Stimulated activated CD8-positive, alpha-beta memory T cell treated with anti-CD3 and anti-CD28 coated beads, Interleukin-12 subunit alpha, Interleukin-12 subunit beta, amount 100 ng/mL, for 1 hour (primary cell): ENCODE measurements at places on chromosomes 3 and 15.

DNA sequence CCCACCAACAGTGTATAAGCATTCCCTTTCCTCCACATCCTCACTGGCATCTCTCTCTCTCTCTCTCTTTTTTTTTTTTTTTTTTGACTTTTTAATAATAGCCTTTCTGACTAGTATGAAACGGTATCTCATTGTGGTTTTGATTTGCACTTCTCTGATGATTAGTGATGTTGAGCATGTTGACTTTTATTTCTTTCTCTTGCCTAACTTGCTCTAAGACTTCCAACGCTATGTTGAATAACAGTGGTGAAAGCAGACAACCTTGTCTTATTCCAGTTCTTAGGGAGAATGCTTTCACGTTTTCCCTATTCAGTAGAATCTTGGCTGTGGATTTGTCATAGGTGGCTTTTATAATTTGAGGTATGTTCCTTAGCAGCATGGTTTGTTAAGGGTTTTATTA is 249.4 kb upstream of the MDFIC2 start:
- no peak for DNase-seq

DNA sequence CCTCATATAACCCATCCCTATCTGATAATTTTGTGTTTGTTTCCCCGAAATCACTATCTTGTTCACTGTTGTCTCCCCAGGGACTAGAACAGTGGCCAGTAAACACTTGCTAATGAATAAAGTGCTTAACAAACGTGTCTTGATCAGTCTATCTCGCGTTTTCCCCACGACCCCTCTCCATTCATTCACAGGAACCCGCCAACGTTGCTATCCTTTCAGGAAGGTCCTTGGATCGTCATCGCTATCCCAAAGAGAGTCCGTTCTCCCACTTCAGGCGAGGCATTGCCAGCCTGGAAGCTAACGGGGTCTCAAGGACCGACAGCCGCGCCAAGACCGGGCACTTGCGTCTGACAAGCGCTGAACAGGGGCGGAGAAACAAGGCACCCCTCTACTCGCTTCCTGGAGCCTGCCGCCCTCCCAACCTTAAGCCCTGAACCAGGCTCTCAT is 344 bp downstream of the LINS1 start:
- DNase-seq, result no peak

- DNase-seq, result no peak
Observed at GRCh38 chr3:144521131-144521530, 549.5 kb downstream of the DIPK2A start.

- no peak for DNase-seq
Observed at GRCh38 chr15:98648654-98649471, 524 bp downstream of the IGF1R start.

DNA sequence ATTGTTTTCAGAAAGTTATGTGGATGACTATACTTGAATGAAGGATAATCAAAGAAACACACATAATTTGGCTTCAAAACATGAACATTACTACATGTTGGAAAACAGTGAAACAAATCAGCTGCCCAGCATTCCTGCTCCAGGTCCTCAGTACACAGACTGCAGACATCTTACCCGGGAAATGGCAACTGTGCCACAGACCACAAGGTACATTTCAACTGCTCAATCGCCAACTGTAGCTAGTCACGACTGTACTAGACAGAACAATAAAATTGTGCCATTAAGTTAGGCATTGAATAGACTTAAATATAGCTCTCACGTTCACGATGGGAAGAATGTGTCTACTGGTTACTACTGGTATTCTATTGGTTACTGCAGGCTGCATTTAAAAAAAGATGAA is 5.0 kb downstream of the NAA50 start:
- DNase-seq, result no peak

DNA sequence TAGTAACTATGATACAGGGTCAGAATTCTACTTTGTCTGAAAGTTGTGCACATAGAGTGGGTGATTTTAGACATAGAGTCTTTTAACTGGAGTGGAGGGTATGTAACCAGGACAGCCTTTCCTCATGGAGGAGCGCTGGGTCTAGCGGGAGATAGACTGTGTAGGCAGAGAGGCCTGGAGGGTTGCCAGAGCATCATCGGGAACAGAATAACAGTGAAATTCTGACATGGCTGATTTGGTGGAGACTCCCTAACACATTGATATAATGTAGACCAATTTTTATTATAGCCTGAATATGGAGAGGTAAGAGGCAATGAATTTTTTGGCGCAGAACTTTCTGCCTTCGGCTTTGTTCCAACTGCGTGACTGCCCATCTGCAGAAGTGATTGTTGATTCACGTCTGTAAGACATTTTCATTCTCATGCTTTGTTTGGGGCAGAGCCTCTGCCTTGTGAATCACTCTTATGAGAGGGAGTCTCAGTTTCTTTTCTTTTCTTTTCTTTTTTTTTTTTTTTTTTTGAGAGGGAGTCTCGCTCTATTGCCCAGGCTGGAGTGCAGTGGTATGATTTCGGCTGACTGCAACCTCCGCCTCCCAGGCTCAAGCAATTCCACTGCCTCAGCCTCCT is 16.0 kb downstream of the LPP start:
- no peak for DNase-seq

DNA sequence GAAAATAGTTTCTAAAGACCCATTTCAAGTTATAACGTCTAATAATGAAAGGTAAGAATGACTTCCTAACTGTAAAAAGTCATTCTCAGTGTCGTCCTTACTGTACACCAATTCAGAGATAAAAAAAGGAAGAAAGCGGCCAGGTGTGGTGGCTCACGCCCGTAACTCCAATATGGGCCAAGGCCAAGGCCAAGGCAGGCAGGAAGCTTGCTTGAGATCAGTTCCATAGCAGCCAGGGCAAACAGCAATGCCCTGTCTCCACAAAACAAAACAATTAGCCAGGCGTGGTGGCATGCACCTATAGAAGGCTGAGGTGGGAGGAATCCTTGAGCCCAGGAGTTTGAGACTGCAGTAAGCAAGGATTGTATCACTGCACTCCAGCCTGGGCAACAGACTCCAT is 31.9 kb downstream of the UBXN7 start:
- DNase-seq, result no peak

GRCh38 chr15:67884514-67885174 is 44.8 kb upstream of the RNU6-1 start:
- DNase-seq, result peak; percentile 26

GRCh38 chr3:134317106-134317947 is 56.9 kb downstream of the AMOTL2 start:
- DNase-seq, result no peak

DNA sequence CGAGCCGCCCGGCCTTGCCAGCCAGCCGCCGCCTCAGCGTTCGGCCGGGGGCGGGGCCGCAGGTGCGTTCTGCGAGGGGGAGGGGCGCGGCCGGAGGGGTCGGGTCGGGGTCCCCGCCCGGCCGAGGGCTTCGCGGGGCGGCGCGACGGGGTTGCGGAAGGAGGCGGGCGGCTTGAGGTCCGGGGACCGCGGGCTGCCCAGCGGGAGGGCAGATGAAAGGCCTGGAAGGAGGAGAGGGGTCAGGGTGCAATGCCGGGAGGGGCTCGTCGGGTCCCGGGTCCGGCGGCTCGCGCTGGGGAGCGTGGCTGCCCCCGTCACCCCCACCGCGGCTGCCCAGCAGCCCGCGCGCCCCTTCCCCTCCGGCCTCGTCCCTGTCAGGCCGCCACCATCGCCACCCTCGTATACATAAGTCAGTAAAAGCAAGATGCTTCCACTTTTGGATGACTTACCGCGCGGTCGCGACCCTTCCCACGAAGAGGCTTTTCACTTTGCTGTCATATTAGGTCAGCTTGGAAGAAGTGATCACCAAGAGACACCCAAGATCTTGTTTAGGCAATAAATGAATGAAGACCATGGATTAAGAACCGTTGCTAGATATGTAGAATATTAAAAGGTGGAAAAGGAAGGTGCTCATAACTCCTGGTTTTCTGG is 620 bp upstream of the ANP32A start:
- DNase-seq, result no peak

- no peak for DNase-seq
Observed at GRCh38 chr3:8650583-8651416, 6.2 kb upstream of the SSUH2 start.

DNA sequence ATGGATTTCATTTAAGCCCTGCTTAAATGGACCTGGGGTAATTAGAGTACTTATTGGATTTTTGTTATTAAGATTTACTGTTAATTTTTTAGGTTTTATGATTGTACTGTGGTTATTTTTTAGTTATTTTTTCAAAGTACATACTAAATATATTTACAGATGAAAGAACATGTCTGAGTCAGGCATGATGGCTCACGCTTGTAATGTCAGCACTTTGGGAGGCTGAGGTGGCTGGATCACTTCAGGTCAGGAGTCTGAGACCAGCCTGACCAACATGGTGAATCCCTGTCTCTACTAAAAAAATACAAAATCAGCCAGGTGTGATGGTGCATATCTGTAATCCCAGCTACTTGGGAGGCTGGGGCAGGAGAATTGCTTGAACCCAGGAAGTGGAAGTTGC is 16.2 kb upstream of the RPL24 start:
- no peak for DNase-seq

DNA sequence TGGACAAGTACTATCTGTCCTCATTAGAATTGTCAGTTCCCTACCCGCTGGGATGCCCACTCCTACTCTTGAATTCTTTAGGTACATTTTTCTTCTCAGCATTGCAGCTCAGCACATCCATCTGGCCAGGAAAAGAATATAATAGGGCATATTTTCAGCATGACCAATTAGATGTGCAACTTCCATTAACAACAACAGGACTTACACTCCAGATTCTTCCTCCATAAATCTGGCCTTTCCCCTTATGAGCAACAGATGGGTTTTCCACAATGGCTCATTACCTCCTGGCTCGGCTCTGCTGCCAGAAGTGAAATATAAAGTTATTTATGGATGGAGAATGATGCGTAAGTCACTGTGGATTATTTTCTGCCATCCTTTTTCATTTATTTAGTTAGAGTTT is 443.8 kb upstream of the TGFBR2 start:
- no peak for DNase-seq

DNA sequence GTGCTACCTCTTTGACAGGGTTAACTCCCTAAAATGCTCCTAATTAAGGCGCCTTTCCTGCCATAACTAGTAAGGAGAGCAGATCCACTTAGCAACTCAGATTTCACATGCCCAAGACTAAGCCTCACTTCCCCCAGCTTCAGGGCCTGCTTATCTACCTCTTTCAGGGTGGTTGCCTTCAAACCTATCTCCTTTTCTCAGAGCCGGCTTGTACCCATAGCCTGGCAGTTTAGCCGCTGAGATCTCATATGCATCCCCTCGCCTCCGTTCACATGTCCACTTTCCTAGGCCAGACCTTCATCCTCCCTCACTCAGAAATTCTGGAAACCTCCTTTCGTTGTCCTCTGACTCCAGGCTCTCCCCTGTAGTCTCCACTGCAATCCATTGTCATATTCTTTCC is 1.0 kb upstream of the FSTL1 start:
- no peak for DNase-seq

- DNase-seq, result no peak
Observed at GRCh38 chr3:135169651-135170050, 374.6 kb downstream of the EPHB1 start.

- no peak for DNase-seq
Observed at GRCh38 chr3:120048355-120049041, 45.7 kb downstream of the GSK3B start.

DNA sequence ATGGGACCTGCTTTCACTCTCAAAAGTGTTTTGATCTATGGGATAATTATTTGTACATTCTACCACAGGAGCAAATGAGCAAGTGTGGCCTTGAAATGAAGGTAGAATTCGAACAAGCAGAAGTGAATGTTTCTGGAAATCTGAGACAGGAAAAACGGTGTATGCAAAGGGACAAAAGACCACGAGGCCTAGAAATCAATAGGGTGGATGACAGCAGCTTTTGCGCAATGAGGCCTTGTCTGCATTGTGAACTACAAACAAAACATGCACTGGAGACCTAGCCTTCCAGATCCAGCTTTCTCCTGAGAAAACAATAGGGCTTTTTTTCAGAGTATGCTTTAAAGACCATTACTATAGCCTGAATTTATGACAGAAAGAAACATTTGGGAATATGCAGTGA is 1137.0 kb downstream of the ROBO2 start:
- no peak for DNase-seq

DNA sequence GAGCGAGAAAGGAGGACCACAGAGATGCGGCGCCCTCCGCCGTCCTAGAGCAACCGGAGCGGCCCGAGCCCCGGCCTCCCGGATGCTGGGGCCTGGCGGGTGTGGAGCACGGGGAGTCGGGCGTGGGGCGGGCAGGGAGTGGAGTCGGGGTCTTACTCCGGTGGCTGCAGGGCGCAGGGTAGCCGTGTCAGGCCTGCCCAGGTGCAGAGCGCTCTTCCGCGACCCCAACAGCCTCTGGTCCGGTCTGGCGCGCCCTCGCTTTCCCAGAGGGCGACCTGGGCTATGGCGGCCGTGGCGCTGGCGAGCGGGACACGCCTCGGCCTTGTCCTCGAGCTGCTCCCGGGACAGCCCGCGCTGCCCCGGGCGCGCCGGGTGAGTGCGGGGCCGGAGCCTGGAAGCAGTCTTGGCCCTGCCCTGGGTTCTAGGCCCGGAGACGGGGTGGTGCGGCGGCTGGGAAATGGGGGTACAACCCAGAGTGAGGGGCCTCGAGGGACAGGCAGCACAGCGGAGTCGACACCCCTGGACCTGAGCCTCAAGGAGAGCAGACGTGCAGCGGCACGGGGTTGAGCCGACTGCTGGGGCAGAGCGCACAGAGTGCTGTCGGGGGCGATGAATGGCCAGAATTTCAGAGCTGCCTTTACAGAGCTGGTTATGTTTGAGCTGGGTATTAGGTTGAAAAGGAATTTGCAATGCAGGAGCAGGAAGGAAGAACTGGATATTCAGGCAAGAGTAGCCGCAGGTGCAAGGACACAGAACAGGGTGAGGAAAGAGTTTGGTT is at the start of gene ZNF662:
Gene ZNF662 (plus strand): TSS at position 73 of the 778 bp plus-strand sequence. CDS start 1,973 bp downstream, outside the sequence.
- peak; percentile 1 for DNase-seq

- no peak for DNase-seq
Observed at GRCh38 chr3:110343945-110344344, 727.7 kb upstream of the NECTIN3 start.

DNA sequence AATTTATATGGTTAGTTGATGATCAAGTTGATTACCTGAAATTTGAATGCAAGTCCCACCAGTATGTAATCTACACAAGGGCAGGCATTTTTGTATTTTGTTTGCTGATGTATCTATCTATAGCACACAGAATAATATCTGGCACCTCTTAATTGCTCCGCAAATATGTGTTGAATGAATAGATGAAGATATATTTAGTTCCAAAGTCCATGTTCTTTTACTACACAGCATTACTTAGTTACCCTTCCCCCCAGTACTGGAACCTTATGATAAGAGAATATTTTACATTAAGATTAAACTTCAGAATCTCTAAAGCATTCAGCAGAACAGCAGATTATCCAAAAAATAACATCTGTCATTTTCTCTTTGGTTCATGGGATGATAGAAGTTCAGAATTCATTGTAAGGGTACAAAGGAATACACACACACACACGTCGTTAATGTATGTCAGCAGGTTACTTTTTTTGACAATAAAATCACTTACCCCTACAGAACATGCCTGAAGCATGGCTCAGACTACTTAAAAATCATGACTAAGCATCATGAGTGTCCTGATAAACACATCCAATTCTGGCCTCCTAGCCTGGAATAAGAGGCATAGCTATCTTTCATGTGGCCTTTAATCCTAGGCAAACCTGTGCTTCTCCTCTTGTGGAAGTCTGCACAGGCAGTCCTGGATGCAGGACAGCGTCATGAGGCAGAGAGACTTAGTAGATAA is 148.9 kb upstream of the TBC1D5 start:
- DNase-seq, result no peak
